ENCODE measurements at places on chromosomes 16 and 17. TPM values are rescaled to one million over a fixed set of nuclear protein-coding genes. Genes with fewer than 3 reads are reported as not detected.
A peak's percentile ranks its signal among the peaks of the same experiment; 100 is the strongest.

GRCh38 chr16:1067629-1068028 is 4.9 kb upstream of the SSTR5 start:
- no peak for DNase-seq

DNA sequence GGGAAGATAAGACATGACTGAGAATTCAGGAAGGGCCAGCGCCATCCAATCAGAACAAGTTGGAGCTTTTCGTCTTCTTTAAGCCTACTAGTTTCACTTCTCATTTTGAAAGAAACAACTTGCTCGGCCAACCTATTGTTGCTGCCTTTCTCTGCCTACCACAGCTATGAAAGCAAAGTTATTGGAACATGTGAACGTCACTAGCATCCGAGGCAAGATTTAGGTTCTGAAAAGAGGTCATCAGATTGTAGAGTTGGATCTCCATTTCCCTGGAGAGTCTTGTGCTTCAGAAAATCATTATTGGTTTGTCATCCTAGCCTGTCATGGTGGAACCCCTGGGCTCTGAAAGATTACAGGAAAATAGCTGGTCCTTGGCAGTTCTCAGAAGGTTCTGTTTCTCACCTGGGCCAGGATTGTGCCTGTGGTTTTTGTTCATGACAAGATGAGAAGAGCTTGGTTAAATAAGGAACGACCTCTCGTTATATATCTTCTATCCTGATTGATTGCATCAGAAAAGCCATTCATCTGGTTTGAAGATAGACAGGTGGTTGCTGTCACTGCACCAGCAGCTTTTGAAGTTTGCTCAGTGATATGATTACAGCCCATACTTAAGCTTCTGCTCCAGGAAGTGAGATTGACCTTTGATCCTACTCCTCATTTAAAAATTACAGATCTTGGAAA is 25.3 kb downstream of the CDH13 start:
- DNase-seq: peak; percentile 41

- peak; percentile 96 for DNase-seq
These were observed at the start of gene PFN1 for GRCh38 chr17:4948166-4948930. Gene PFN1, minus strand, starts transcription at chr17:4948530. Its CDS starts 136 bp downstream, at chr17:4948394.

- DNase-seq: no peak
These were observed 4.4 kb downstream of the ATP2A1 start for GRCh38 chr16:28882551-28883160.

GRCh38 chr17:47948706-47949196 is 7.4 kb downstream of the PNPO start:
- no peak for DNase-seq

DNA sequence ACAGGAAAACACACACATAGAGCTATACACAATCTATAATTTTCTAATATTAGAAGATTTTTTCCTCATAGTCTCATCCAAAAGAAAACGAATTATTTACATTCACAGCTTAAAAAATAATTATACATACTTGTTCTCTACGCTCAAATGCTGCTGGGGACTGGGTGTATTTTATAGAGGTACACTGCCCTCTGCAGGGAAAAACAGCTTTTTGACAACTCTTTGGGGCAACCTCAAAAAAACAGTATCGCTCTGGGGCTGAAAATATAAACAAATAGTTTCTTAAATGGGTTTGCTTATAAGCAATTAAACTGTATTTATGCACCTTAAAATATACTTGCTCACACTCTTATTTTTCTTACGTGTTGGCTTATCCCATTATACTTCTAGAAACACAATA is 261.8 kb upstream of the PSMD7 start:
- no peak for DNase-seq

- DNase-seq: peak; percentile 93
These were observed at the start of gene AMDHD2 for GRCh38 chr16:2520097-2520783. Gene AMDHD2, plus strand, starts transcription at chr16:2520371. Its CDS starts 88 bp downstream, at chr16:2520459.

DNA sequence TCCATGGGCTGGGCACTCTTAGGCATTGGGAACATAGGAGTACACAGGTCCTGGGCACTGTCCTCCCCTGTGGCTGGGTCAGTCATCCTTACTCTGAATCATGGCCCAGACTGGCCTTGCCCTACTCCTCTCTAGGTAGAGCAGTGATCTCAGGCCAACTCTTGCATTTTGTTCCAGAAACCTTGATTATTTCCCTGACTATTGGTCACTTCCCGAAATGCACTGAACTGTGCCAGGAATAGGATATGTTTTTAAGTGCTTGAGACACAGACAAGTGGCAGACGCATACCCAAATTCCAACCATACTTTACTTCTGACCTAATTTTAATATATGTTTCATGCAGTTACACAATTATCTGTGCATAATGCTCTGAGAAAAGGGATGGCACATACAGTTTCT is 10.3 kb downstream of the KRABD2 start:
- no peak for DNase-seq

DNA sequence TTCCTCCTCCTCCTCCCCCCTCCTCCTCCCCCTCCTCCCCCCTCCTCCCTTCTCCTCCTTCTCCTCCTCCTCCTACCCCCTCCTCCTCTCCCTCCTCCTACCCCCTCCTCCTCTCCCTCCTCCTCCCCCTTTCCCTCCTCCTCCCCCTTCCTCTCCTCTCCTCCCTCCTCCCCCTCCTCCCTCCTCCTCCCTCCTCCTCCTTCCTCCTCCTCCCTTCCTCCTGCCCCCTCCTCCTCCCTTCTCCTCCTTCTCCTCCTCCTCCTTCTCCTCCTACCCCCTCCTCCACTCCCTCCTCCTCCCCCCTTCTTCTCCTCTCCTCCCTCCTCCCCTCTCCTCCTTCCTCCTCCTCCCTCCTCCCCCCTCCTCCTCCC is 6.6 kb upstream of the PDP2 start:
- no peak for DNase-seq

- DNase-seq: no peak
These were observed 59.1 kb upstream of the IRX6 start for GRCh38 chr16:55264949-55265348.

DNA sequence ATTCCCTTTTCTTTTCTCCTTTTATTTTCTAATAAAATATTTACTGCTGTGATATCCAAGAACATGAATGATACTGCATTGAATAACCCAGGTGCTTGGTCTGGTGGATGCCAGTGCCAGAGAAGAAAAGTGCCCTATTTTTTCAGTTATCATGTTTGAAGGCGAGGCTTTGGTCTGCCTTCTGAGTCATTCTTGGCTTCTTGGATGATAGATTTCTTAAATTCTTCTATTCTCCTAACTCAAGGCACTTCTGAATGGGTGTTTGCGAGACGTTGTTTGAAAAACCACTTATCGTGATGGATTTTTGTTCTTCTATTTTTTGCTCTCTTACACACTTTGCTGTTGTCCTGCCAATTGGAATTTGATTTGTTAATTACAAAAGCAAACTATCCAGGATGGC is 66.7 kb downstream of the FTO start:
- no peak for DNase-seq

DNA sequence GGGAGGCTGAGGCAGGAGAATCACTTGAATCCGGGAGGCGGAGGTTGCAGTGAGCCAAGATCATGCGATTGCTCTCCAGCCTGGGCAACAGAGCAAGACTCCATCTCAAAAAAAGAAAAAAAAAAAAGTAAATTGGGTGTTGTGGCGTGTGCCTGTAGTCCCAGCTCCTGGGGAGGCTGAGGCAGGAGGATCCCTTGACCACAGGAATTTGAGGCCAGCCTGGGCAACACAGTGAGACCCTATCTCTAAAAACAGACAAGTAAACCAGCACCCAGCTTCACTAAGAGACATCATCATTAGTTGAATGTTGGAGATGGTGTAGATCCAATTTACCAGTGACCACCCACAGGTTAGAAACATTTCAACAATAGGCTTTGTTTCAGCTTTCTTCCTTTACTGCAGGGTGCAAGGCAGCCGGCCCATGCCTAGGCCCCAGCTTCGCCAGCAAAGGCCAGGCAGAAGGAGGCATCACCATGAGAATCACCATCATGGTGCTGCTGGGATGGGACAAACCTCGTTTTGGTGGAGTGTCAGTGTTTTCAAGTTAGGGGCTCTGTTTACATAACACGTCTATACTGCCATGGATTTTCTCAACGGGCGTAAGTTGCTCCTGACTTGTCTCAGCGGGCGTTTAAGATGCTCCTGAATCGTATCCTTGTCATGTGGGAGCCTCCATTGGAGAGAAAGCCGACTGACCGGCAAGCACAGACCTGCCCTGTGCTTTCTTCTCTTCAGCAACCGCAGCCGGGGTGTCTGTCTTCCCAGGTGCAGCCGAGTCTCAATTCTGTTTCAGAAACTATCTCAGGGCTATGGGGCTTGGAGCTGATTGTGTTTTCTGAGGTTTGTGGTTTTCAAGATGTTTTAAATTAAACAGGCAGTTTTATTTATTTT is 7.3 kb downstream of the TCF25 start:
- DNase-seq: no peak

GRCh38 chr16:35365675-35366074 is 1906.3 kb downstream of the TP53TG3F start:
- DNase-seq: no peak

DNA sequence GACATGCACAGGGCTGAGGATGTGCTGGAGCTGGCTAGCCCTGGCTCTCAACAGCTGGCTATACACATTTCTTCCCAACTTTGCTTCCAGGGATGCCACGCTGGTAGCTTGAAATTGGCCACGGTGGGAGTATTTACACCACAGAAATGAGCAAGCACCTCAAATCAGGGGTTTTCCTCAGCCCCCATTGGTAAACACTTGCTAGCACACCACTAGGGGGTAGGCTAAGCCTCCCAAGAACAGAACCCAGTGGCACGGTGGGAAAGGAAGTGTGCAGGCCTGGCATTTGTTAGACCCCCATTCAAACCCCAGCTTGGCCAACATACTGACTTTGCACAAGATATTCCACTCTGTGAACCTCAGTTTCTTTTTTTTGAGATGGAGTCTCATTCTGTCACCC is 12.9 kb downstream of the DRC3 start:
- no peak for DNase-seq

GRCh38 chr17:82213251-82214011 is 789 bp upstream of the CCDC57 start:
- DNase-seq: peak; percentile 49

DNA sequence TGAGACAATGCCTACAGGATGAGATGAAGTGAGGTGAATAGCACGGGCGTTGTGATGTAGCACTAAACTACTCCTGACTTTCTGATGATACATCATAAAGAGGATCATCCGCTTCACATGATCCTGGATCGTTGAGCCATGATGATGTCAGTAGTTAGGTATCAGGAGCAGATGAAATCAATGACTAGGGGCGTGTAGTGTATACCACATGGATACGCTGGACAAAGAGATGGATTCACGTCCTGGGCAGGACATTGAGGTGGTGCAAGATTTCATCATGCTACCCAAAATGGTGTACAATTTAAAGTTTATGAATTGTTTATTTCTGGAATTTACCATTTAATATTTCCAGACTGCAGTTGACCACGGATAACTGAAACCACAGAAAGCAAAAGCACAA is 156.6 kb downstream of the ANKFN1 start:
- DNase-seq: no peak

Gene CNGB1
- total RNA-seq: 2.8 TPM

Gene KRT32
- not detected for total RNA-seq

Gene HLF
- total RNA-seq: 2.5 TPM
